Panc1 (cell line): ENCODE measurements at places on chromosomes 6 and 20.

GRCh38 chr6:154526996-154527395 lies 16.5 kb upstream of the CNKSR3 start:
- DNase-seq: no peak

- DNase-seq: no peak
Measured at GRCh38 chr6:36029464-36029863, 1.9 kb downstream of the MAPK14 start.

DNA sequence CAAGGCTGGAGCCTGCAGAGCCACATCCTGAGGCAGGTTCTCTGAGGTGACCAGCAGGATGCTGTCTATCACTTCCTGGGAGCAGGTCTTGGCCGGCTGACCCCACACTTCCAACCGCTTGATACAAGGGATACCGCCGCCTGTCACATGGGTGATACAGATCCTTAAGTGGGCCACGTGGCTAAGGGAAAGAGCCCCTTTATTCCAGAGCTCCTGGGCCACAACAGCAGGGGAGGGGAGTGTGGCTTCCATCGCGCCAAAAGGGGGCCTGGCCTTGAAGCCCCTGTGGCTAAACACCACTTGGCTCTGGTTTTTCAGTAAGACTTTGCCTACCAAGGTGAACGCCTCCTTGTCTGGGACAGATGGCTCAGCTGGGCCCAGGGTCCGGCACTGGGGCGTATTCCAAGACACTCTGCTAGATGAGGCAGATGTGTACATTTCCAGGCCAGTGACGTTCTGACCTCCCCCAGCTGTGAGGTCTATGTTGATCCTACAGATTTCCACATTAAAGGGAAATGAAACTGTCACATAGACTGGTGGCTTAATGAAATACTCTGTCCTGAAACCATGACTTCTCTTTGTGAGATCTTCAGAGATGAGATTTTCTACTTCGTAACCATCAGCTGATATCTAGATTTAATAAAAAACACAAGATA lies 37.6 kb upstream of the AVP start:
- DNase-seq: no peak

DNA sequence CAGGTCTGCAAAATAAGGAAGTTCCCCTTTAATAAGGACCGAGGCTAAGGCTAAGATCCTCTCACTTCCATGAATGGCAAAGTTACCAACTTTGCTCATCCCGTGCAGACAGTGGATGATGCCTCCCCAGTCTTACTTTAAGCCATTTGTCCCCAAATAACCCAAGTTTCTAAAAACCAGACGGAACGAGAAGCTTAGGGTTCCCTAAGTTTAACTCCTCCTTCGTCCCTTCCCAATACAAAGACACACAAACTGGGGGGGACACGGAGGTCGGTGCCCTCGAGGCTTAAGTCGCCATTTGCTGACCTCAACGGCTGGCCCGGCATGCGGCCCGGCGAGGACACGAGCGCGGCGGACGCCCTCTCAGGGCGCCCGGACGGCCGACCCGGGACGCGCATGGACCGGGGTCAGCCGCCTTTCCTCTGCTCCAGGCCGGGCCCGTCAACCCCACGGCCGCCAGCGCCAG lies 527 bp downstream of the FBXO30 start:
- peak; percentile 65 for DNase-seq

GRCh38 chr6:57104336-57104735 lies 14.3 kb downstream of the ZNF451 start:
- no peak for DNase-seq

- DNase-seq: no peak
Measured at GRCh38 chr20:41224281-41224680, 86.9 kb downstream of the PLCG1 start.

DNA sequence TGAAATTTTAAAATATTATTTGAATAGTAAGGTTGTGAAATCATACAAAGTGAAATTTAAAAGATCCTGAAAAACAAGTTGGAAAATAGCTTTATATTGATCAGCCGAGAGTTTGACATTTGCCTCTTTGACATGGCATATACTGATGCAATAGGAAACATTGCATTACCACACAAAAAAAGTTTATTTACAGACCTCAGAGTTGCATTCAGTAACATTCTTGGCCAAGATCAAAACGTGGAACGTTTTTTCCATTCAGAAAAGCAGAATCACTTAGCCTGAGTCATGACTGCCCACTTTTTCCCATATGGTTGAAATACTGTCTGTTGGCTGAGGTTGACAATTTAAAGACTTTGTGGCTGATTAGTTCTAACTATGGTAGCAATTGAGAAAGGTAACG lies 55.1 kb upstream of the BACH2 start:
- no peak for DNase-seq

GRCh38 chr6:165939047-165939446 lies 228.6 kb downstream of the TBXT start:
- no peak for DNase-seq

DNA sequence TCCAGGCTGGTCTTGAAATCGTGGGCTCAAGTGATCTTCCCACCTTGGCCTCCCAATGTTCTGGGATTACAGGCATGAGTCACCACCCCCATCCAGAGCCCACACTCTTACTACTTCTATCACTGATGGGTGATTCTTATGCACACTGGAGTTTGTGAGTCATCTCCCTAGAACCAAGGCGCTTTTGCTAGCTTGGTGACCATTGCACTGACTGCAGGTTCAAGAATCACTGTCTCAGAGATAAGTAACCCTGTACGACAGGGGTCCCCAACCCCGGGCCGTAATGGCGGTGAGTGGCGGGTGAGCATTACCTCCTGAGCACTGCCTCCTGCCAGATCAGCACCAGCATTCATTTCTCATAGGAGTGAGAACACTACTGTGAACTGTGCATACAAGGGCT lies 118.8 kb downstream of the MAP3K7 start:
- DNase-seq: no peak

DNA sequence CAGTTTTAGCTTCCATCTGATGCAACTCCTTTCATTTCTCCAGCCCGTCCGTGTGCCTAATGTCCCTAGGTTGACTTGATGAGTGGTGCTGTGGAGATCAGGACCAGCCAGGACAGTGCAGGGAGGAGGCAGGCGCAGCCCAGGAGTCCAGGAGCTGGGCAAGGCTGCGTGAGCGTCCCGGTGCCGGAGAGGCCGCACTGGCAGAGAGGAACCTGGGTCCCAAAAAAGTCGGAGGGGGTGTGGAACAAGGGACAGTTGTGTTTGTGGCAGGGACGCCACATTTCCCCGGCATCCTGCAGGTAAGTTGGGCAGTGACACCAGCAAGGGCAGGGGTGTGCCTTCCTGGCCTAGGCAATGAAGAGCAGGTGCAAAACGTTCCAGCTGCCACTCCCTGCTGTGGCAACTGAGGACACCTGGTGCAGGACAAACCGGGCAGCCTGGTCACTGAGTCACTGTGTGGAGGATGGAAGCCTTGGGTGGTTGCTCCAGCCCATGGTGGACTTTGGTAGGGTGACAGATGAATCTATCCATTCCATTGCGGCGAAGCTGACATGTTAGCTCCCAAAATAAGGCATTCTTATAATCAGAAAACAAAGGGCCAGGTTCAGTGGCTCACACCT lies 53.2 kb downstream of the RAMACL start:
- no peak for DNase-seq

- DNase-seq: no peak
Measured at GRCh38 chr6:38168699-38169098, 349.2 kb downstream of the ZFAND3 start.

- no peak for DNase-seq
Measured at GRCh38 chr20:42379385-42379784, 761.2 kb upstream of the CHD6 start.

- no peak for DNase-seq
Measured at GRCh38 chr6:117910549-117910948, 3.5 kb downstream of the SLC35F1 start.

GRCh38 chr6:9140172-9140571 lies 704.8 kb upstream of the SLC35B3 start:
- peak; percentile 75 for DNase-seq

DNA sequence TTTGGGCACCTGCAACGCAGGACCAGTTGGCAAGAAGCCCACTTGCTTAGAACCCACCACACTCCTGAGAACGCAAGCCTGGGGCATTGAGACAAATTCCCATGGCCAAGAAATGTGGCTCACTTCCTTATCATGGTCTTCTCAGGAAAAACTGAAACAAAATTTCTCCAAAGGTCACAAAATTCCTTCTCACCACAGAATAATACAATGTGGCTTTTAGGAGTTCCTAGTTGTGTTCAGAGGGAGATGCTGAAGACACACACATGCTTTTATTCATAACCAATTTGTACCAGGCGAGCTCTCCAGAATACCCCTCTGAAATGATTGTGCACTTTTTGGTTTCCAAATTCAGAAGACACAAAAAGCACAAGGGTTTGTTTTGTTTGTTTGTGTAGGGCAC lies 31.6 kb downstream of the ADTRP start:
- no peak for DNase-seq

GRCh38 chr20:23407781-23408464 lies 13.4 kb downstream of the NAPB start:
- DNase-seq: no peak

- no peak for DNase-seq
Measured at GRCh38 chr20:58626051-58626450, 25.0 kb upstream of the STX16 start.

- no peak for DNase-seq
Measured at GRCh38 chr6:123518441-123519188, 118.1 kb downstream of the TRDN start.

GRCh38 chr6:134402372-134402984 lies 84.6 kb upstream of the SGK1 start:
- DNase-seq: no peak

DNA sequence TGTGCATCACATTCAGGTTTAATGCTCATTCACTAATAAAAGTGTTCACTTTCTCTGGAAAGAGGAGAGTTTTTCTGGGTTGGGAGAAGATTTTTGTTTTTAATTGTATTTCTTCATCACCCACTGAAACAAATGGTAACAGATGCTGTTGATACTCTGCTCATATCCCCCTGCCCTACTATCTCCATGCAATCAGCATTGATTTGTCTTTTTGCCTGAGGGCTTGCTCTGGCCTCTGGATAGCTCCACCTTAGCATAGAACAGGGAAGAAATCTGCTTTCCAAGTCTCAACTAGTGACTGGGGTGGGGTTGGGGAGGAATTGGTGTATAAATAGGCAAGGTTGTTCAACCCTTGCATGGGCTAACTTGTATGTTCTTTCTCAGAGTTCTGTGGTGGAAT lies 296.4 kb downstream of the KHDRBS2 start:
- DNase-seq: no peak

DNA sequence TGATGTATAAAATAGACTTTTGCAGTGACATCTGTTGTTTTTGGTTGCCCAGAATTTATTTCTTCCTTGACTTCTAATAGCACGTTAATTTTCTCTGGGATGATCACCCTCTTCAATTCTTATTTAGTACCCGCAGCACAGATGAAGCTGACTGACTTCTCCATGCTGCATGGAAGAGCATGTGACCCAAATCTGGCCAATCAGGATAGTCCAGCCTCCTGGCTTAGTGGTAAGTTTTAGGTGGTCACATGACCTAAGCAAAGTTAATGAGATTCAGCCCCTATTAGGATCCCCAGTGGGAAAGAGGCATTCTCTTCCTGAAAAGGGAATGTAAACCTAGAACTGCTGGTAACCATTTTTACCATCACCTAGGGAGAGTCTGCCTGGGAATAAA lies 13.8 kb upstream of the SIRT5 start:
- DNase-seq: no peak

- no peak for DNase-seq
Measured at GRCh38 chr6:117520603-117521395, 38.3 kb downstream of the DCBLD1 start.

DNA sequence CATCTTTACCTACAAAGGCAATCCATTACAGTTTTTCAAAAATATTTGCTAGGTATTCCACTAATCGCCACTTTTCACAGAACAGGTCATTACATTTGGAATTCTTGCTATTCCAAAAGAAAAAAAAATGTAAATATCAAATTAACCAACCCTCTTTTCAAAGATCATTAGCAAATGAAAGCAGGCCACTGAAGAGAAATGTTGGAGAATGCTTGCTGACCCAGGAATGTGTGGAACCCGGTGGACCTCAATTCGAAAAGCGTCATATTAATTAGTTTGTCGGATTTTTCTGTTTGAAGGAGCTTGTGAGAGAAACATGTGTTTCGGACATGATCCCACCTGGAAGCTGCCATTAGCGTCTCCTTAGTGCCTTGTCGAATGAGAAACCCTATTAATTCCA lies 27.9 kb upstream of the SERPINB9 start:
- DNase-seq: no peak

DNA sequence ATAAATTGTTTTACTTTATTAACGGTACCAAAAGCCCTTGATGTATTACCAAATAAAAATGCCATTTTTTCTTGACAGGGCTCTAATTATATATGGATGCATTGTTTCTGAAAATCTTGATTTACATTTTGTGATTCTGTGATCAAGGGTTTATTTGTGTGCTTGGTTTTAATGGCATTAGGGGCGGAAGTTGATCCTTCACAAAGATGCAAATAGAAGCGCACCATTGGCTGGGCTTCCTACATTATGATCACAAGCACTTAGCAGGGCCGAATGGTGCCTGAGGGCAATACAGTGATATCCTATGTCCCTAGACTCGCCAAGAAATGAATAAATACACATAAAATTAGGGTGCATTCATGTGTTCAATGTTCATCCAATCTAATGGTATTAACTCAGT lies 172.9 kb upstream of the UST start:
- DNase-seq: no peak

- DNase-seq: no peak
Measured at GRCh38 chr20:20547221-20547875, 165.1 kb downstream of the RALGAPA2 start.

- DNase-seq: no peak
Measured at GRCh38 chr6:36227379-36228228, 31.1 kb downstream of the BRPF3 start.

DNA sequence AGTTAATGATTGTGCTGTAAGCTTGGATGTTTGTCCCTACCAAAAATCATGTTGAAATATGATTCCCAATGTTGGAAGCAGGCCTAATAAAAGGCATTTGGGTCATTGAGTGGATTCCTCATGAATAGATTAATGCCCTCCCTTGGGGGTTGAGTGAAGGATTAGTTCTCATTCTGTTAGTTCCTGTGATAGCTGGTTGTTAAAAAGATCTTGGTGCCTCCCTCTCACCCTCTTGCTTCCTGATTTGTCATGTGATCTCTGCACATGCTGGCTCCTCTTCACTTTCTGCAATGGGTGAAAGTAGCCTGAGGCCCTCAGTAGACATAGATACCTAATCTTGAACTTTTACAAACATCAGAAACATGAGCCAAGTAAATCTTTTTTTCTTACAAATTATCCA lies 115.6 kb upstream of the HCRTR2 start:
- DNase-seq: no peak

DNA sequence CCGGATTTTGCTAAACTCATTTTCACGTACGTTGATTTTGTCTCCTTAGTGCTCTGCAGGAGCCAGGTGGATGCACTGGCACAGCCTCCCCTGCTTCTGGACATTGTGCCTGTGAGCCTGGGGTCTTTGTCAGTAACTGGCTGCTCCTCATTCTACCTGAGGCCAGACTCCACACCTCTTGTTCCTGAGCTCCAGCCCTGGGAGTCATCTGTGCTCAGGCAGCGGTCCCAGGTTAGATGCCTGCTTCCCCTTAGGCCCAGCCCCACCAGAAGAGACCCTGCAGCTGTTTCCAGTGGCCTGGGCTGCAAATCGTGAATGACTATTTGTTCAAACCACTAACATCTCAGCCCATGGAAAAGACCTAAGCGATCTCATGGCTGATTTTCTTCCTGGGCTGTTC lies 129.1 kb downstream of the ERMARD start:
- no peak for DNase-seq

- no peak for DNase-seq
Measured at GRCh38 chr6:43062818-43063217, 3.4 kb downstream of the KLC4 start.
